Lower leg skin (tissue), 4 donors: ENCODE measurements at places on chromosomes 2 and 18.

DNA sequence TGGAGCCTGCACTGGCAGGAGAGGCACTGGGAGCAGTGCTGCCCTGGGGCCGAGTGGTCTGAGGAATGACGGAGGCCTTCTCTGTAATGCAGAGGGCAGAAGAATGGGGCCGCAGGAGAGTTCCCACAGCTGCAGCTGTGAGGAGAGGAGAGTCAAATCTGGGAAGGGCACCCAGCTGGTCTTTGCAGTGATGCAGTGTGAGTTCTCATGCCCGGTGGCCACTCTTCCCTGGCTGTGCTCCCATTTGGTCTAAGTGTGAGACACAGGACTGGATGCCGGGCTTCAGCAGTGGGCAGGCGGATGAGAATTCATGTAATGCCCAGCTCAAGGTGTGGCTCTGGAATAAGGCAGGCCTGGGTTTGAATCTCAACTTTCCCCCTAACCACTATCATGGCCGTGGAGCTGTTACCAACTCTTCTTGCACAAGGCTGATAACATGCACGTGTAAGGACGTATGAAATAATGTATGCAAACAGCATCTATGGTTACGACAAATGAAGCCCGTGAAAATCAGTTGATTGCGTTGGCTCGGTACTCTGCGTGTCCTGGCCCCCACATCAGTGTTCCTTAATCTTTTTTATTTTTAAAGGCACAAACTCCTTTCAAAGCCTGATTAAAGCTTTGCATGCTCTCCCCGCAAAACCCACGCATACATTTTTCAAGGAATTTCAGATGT is 71.6 kb downstream of the ACKR3 start:
- no peak for DNase-seq

GRCh38 chr2:222887124-222887523 is 26.3 kb downstream of the ACSL3 start:
- no peak for DNase-seq

GRCh38 chr2:172734711-172735581 is 699 bp upstream of the RAPGEF4 start:
- no peak for DNase-seq

- no peak for DNase-seq
Measured at GRCh38 chr2:205375461-205376448, 306.5 kb upstream of the NRP2 start.

DNA sequence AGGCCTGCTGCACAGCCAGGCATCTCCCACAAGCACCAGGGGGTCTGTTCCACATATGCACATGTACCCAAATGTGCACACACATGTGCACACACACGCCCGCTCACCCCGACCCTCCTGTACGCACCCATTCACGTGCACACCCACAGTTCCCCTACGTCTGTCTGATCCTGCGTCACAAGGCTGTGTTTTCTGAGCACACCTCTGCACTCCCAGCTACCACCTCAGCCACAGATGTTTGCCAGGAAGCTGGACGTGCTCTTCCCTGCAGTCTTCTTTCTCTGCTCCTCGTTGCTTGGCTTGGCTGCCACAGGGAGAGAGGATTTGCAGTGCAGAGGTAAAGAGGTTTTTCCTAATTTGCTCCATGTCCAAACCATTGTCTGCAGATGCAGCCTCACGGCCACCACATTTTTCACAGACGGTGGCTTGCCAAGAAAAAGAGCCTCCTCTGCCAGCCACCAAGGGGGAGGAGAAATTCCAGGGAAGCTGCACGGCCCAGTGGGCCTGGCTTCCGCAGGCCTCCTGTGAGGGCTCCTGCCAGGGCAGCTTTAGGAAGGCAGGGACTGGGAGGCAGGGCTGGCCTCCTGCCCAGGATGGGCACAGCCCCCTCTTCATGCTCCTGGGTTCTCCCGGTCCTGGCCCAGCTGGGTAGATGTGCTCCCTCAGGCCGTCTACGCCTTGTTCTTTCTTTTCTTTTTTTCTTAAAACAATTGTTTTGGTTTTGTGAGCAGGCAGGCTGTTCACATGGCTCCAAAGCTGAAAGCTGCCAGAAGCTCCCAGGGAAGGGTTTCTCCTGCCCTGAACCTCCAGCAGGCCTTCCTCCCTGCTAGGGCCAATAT is 29.3 kb upstream of the HS6ST1 start:
- no peak for DNase-seq

DNA sequence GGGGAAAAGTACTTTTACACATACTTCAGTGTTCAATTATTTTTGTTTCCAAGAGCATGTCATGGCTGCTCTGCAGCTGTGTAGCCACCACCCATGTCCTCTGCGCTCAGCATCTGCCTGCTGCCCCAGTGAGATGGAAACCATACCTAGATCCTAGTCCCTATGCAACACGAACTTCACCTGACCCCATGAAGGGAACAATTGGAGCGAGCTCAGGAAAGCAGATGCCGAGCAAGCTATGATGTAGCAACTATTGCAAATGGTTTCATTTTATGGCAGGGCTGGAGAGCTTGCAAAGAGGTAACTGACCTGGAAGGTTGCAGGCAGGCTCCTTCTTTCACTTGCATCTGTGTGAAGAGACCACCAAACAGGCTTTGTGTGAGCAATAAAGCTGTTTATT is 1.3 kb upstream of the CCDC141 start:
- DNase-seq = no peak

DNA sequence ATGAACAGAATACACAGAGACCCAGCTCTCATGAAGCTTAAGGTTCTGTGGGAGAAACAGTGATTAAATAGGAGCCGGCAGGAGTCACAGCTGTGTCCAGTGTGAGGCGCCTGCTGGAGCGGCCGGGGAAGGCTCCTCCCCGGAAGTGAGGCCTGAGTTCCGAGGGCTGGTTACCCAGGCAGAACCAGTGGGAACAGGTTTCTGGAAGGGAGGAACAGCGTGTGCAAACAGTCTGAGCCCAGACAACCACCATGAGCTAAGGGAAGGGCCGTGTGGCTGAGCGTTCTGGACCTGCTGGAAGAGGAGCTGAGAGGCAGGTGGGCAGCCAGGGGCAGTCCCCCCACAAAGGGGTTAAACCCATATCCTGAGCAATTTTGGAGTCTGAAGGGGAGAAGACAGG is 26.0 kb upstream of the NPAS2 start:
- no peak for DNase-seq

GRCh38 chr2:232299927-232300674 is 78.5 kb upstream of the ALPP start:
- no peak for DNase-seq

DNA sequence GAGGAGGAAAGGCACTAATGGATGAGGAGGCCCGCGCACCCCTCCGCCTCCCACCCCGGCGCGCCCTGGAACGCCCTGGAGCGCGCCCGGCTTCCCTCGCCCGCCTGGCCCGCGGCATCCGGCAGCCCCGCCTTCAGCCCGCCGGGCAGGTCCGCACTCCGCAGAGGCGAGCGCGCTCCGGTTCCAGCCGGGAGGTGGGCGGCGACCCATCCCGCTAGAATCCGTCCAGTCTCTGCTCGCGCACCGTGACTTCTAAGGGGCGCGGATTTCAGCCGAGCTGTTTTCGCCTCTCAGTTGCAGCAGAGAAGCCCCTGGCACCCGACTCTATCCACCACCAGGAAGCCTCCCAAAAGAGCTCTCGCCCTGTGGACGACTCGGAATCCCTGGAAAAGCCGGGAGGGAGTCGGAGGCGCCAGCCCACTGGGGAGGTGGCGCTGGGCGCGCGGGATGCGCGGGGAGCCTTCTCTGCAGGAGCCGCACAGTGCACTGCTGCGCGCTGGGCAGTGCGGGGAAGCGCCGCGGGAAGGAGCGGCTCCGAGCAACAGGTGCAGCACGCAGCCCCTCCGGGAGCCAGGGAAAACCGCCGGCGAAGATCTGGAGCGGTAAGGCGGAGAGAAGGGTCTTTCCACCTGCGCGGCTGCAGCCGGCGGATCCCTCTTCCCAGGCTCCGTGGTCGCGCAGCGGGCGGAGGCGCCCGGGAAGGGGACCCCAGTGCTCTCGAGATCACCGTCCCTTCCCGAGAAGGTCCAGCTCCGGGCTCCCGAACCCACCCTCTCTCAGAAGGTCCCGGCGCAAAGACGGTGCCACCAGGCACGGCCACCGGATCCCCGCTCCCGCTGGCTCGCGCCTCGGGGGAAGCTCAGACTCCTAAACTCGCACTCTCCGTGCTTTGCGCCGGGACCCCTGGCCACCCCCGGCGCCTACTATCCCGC is at the start of gene GALR1:
Gene GALR1 (plus strand): TSS at position 280 of the 932 bp plus-strand sequence. CDS start 701 bp downstream, outside the sequence.
- DNase-seq = no peak

- DNase-seq = peak; percentile 80
Measured at GRCh38 chr2:1484131-1484884, 71.0 kb downstream of the TPO start.

DNA sequence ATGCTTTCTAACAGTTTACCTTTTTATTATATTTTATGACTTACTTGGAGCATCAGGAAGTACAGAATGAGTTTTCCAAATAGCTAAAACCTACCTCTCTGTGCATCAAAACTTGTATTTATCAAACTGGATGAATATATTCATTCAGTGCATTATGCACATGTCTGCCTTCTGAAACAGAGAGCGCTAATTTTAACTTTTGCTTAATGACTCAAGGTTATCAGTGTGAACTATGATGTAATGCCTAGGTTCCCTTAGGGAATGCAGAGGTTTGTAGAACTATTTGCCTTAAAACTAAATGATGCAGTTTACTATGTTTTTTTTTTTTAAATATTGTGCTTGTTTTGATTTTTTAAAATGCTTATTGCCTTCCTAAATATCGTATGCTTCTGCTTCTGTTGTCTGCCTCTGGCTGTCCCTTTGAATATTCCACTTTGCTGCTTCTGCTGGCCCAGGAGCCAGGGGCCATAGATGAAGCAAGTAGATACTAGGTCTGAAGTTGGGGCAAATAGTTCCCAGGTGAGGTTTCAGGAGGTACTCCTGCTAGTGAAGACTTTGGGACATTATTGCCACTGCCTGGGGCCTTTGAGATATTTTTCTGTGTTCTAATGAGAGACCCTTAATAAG is 16.5 kb downstream of the TMEM178A start:
- DNase-seq = no peak

- no peak for DNase-seq
Measured at GRCh38 chr2:27102329-27102728, 15.8 kb downstream of the KHK start.

DNA sequence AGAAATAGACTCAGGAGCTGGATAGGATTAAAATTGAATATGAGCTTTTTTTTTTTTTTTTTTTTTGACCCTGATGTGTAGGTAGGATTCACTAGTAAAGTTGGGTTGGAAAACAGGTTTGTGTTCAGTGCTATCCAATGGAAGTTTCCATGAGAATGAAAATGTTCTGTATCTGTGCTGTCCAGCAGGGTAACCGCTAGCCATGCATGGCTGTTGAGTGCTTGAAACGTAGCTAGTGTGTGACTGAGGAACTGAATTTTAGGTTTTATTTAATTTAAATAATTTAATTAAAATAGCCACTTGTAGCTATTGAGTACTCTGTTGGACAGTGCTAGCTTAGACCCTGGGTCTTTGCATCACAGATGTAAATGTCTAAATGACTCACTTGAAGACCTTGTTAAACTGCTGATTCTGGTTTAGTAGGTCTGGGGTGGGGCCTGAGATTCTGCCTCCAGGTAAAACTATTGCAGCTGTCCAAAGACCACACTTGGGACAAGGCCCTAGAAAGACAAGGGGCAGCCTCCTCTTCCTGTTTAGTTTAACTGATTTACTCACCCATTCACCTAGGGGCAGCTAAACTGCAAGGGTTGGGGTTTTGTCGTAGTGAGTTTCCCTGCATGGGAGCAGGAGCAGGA is 84.7 kb upstream of the STON1 start:
- no peak for DNase-seq

DNA sequence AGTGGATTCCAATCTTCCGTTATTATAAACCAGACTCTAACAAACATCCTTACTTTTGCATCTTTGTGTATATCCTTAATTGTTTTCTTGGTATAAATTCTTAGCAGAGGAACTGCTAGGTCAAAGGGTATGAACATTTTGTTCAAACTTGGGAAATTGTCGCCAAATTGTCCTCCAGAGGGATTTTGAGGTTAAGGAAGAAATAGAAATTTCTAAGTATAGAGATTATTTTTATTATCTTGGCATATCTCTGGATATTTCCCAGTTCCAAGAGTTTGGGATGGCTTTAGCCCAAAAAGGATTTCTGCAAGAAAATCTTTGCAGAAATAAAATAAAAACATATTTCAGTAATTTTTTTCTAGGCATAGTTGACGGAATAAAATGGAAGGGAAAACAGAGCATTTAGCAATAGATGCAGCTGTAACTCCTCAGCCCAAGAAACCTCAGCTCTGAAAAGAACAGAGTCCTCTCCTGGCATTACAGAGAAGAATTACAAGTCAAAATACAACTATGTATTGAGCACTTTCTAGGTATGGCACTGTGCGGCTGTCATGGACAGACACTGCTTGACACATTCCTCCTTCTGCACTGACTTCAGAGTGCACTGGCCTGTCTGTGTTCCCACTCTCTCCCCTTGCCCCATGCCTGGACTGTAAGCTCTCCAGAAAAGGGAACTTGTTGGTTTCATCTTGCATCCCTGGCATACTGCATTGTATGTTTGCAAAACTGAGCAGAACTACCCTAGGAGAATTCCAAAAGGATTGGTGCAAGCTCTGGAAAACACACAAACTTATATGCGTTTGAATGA is 117.3 kb upstream of the STON1 start:
- DNase-seq = no peak

DNA sequence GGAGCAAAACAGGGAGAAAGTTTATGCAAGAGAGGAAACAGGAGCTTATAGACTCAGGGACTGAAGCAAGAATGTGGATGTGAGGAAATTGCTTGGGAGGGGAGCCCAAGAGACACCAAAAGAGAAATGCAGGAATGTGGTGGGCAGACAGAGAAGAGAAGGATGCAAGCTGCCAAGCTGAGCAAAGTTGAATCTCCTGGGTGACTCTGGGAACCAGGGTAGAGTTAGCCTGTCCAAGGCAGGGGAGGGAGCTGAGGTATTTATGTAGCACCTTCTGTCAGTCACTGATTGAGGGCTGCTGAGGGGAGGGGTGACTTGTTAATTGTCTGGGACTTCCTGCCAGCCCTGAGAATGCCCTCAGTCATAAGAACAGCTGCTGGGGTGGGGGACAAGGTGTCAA is 464.3 kb downstream of the NBAS start:
- DNase-seq = no peak

- DNase-seq = no peak
Measured at GRCh38 chr2:226554701-226555100, 244.9 kb downstream of the IRS1 start.

- no peak for DNase-seq
Measured at GRCh38 chr18:12907258-12907925, 23.4 kb upstream of the PTPN2 start.

DNA sequence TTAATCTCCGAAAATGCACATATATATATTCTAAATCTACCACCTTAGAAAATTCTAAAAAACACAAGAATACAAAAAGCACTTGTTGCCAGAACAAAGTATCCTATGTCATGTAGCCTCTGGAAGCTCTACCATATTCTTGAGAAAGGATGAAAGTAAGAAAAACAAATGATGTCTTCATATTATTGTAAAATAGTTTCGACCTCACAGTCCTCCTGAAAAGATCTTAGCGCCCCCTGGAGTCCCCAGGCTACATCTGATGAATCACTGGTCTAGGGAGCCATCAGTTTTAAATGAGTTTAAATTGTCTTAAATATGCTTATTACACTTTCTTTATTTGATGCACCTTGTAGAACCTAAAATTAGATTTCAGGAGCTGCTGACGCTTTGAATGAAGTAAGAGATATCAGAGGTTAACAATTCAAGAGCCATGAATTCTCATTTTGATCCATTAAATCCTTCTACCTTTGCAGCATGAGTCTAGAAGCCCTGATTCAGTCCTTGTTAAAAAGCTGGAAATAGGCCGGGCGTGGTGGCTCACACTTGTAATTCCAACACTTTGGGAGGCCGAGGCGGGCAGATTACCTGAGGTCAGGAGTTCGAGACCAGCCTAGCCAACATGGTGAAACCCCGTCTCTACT is 138.8 kb downstream of the MCFD2 start:
- DNase-seq = peak; percentile 49
